Activated gamma-delta T cell treated with anti-CD3 and anti-CD28 coated beads, Interleukin-2, amount 50 U/mL, for 16 hours (primary cell): ENCODE measurements at places on chromosomes 11 and 22.

- no peak for DNase-seq
Observed at GRCh38 chr22:36687516-36687915, 16.0 kb downstream of the CACNG2 start.

DNA sequence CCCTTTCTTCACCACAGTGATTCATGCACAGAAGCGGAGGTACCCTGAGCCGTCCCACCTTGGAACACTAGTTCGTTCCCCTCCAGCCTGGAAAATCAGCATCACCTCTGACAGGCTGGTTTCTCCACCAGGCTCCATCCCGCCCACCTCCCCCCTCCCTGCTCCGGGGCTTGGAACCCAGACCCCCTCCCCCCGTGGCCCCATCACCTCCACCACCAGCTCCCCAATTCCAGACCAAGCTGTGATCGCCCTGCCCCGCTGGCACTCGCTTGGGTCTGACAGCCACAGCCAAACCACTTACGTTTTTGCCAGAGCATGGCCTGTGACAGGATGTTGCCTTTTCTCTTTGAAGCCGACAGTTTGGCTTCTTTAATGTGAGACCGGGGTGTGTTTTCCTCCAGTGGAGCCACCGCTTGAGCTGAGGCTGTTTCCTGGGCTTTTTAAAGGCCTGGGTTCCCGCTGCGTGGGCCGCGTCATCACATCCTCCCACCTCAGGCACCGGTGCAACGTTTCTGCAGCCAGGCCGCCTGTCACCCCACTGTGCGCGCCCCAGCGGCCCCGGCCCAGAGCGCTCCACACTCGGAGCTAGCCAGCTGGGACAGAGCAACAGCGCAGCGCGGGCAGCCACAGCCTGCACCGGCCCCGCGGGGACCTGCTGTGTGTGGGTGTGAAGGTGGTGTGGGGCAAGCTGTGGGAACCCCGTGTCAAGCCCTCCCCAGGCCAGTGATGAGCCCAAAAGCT is at the start of gene POU2AF1:
POU2AF1 (minus strand) TSS at position 415 of the 741 bp plus-strand sequence; CDS start at position 317, 98 bp downstream.
- DNase-seq: peak; percentile 25

- no peak for DNase-seq
Observed at GRCh38 chr11:59180168-59180776, 8.3 kb downstream of the DTX4 start.

GRCh38 chr11:109697140-109697843 is 275.3 kb downstream of the C11orf87 start:
- DNase-seq: no peak

- no peak for DNase-seq
Observed at GRCh38 chr11:15665368-15665871, 550.7 kb downstream of the INSC start.

- DNase-seq: no peak
Observed at GRCh38 chr22:40211476-40212054, 33.8 kb downstream of the TNRC6B start.

DNA sequence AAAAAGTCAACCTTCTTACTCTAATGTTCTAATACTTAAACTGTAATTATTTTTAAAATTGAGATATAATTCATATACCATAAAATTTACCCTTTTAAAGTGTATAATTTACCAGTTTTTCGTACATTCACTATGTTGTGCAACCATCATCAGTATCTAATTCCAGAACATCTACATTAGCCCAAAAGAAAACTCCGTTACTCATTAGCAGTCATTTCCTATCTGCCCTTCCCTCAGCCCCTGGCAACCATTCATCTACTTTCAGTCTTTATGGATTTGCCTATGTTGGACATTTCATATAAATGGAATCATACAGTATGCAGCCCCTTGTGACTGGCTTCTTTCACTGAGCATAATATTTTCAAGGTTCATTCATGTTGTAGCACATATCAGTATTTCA is 22.2 kb downstream of the SGSM3 start:
- no peak for DNase-seq

DNA sequence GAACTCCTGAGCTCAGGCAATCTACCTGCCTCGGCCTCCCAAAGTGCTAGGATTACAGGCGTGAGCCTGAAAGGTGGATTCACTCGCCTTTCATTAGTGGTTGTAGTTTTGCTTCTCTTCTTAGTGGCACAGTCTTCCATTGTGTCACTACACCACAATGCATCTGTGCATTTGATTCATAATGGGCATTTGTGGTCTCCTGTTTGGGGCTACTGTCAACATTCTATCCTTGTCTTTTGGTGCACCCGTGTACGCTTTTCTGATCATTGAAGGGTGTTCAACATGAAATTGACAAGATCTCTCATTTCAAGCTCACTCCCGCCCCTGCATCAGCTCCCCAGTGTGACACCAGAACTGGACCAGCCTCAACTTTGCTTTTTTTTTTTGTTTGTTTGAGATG is 2.0 kb upstream of the SYT12 start:
- no peak for DNase-seq

DNA sequence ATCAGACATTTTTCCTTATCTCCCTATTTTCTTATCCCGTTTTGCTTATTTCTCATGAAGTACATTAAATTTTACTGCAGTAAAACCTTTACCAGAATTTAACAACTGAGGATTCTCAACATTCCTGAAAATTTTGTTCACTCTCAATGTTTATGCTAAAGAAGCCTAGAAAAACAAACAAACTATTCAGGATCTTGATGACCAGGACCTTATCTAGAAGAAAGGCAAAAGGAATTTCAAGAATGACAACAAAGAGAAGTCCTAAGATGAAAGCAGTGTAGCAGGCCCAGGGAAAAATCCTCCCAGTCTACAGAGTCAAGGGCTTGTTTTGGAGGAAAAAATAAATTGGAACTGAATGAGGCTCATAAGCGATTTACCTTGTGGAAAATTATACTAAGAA is 283.3 kb upstream of the ARHGAP42 start:
- DNase-seq: no peak

DNA sequence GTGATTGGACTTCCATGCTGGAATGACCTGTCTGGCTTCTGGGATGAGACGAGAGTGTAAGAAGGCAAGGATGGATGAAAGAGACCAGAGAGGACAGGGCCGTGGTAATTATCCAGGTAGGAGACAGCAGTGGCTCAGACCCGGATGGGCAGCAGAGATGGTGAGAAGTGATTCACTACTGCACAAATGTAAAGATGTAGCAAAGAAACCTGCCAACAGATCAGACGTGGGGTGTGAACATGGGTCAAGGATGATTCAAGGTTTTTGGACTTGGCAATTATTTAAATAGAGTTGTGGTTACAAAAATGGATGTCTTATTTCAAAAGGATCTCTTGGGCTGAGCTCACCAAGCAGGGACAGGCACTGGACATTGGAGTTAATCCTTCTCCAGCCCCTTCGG is 32.7 kb downstream of the RIBC2 start:
- DNase-seq: no peak

DNA sequence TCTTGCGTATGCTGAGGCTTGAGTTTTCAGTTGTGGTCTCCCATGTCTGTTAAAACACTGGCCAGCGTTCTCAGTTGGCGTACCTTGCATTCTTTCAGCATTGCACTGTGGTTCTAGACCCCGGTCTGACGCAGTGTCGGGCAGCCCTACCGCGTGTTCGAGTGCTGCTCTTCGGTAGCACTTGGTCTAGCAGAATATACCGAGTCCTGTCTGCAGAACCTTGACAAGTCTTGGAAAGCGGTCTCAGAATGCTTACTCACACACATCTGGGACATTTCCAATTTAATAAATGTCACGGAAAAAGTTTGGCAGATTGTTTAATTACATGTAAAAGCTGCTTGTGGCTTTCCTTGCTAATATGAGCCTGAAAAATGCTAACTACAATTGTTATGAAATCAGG is 32.6 kb downstream of the PPFIA1 start:
- no peak for DNase-seq

DNA sequence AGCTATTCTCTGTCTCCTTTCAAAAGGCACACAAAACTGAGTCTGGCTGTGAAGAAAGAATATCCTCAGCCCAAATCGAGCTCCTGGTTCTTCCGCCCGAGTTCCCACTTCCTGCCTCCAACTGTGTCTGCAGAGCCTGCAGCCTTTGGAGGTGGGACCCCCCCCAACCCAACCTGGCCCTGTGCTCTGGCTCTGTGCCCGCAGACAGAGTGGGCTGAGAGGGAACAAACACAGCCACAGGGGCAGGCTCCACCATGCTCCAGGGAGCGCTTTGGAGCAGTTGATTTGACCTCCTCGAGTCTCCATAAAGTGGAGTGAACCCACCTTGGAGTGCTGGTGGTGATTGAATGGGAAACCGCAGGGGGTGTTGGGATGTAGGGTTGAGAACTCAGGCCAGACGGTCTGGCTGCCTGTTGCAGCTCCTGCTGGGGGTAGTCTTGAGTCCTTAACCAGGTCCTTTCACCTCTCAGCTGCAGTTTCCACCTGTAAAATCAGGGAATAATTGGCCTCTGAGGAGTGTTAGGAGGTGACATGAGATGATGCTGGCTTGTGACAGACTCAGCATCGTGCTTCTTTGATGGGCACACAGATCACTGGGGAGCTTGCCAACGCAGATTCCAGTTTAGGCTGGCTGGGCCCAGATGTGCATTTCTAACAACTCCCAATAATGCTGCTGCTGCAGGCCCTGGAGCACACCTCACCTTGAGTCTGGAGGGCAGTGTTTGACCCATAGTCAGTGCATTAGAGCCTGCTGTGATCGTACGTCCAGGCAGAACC is 11.4 kb downstream of the DAGLA start:
- no peak for DNase-seq

DNA sequence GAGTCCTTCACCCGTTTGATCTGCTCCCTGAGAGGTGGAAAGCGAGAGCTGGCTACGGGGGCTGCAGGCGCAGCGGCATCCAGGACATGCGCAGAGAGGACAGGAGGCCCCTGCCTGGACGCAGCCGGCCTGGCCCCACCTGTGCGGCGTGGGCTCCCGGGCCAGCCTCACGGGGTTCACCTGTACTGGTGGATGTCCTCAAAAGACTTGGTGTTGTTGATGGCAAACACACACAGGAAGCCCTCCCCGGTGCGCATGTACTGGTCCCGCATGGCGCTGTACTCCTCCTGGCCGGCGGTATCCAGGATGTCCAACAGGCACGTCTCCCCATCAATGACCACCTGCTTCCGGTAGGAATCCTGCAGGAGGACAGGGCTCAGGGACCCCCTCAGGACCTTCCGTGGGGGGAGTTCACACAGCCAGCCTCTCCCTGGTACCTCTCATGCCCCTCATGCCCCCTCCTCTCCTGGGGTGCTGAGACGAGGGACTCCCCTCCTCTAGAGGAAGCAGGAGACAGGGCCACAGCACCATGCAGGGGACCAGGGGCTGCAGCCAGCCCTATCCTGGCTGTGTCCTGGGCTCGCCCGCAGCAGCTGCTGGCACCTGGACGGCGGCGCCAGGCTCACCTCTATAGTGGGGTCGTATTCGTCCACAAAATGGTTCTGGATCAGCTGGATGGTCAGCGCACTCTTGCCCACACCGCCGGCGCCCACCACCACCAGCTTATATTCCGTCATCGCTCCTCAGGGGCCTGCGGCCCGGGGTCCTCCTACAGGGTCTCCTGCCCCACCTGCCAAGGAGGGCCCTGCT is 1.6 kb downstream of the HRAS start:
- no peak for DNase-seq

DNA sequence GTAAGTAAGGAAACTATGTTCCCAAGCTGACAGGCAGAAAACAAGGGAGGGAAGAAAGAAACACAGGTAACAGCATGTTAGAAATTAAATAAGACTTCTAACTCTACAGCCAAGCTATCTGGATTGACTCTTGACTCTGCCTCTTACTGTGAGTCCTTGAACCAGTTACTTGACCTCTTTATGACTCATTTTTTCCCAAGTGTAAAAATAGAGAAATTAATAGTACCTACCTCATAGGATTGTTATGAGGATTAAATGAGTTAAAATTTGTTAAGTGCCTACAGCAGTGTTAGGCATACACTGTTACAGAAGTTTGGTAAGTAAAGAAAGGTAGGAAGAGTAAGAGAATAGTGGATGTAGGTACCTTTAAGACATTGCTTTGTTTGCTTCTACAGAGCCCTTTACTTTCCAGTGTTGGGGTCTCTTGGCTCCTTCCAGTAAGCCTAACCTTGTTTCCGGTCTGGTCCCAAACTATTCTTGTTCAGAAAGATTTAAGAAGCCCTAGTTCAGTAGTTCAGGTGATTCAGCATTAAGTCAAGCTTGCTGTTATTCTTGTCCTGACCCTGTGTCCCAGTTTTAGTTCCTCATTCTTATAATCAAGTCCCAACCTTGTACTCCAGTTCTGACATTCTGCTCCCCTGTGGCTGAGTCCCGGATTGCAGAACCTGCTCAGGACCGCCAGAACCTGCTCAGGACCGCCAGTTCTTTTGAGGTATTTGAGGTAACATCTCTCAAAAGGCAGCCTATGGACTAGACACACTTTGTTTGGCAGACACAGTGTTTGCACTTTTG is 963.4 kb upstream of the CCDC90B start:
- no peak for DNase-seq

DNA sequence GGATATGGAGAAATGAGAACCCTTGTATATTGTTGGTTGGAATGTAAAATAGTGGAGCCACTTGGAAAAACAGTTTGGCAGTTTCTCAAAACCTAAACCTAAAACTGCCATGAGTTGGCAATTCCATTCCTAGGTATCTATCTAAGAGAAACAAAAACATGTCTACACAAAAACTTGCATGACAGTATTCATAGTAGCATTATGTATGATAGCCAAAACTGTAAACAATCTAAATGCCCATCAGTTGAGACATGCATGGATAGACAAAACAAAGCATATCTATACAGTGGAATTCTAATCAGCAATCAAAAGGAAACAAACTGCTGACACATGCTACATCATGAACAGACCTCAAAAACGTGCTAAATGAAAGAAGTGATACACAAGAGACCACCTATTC is 34.9 kb downstream of the TRAF6 start:
- DNase-seq: no peak

DNA sequence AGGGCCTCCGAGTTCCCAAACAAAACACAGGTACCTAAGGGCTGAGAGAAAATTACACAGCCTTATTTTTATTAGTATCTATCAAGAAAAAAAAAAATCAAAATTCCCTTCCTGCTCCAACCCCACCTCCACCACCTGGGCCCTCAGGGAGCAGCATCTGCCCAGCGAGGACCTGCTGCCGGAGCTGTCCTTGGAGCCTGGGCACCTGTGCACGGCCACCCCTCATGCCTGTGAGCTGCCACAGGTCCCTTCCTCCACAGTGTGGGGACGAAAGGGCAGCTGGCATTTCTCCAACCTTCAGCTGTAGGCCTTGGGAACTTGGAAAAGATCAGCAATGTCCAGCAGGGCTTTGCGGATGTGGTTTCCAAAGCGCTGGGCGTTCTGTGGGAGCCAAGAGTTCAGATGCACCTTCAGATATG is 6.3 kb upstream of the SYCE3 start:
- DNase-seq: no peak

DNA sequence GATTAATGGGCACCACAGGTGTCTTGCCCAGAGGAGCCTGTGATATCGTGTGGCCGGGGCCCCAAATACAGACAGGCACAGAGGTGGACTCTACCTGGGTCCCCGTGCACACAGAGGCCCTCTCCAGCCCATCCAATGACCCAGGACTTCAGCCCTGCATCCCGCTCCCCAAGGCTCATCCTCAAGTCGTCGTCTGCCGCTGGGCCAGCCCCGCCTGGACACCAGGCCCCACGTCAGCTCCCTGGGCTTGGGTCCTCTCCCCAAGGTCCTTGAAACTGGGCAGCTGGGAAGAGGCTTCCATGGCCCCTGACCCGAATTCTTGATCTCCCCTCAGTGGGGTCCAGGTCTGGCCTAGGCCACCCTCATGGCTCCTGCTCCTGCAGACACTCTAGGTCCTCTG is 20.2 kb downstream of the SHISAL1 start:
- no peak for DNase-seq

GRCh38 chr22:47322854-47323253 is 560.4 kb downstream of the TBC1D22A start:
- no peak for DNase-seq

- DNase-seq: no peak
Observed at GRCh38 chr22:44821741-44822475, 69.5 kb downstream of the ARHGAP8 start.
